CD8-positive, alpha-beta memory T cell (primary cell): ENCODE measurements at places on chromosomes 2 and 18. TPM values are rescaled to one million over a fixed set of nuclear protein-coding genes. Genes with fewer than 3 reads are reported as not detected.

The KCNIP3 gene
- not detected for total RNA-seq

DNA sequence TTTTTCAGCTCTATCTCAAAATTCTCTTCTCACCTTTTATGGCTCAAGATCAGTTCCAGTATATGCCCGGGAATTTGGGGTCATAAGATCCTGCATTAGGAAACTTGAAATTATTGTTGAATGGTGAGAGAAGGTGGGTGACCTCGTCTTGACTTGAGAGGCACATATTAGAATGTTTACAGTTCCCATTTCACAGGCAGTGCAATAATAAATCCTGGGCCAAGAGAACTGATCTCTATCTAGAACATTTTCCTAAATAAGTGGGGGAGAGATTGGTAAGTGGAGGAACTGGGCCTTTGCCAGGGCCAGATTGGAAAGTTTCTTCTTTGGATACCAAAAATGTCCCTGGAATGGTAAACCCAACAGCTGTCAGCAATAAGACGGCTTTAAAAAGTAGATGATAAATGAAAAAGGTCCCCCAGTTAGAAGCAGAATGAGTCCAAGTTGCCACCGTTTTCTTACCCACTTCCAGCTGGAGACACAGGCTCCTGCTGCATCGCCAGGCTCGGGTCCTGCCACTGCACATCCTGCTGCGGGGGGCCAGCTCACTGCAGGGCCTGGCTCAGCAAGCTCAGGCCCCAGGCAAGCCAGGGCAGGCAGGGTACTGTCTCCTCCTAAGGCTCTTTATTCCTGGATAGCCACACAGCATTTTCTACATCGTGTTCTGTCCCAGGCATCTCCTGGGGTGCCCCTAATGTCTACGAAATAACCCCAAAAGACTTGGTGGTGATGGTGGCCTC, 126.4 kb upstream of the EPAS1 start:
- DNase-seq, result no peak

- no peak for DNase-seq
Observed at GRCh38 chr2:133871545-133872209, 303.4 kb upstream of the NCKAP5 start.

GRCh38 chr2:39510140-39510539, 73.1 kb upstream of the MAP4K3 start:
- DNase-seq, result no peak

DNA sequence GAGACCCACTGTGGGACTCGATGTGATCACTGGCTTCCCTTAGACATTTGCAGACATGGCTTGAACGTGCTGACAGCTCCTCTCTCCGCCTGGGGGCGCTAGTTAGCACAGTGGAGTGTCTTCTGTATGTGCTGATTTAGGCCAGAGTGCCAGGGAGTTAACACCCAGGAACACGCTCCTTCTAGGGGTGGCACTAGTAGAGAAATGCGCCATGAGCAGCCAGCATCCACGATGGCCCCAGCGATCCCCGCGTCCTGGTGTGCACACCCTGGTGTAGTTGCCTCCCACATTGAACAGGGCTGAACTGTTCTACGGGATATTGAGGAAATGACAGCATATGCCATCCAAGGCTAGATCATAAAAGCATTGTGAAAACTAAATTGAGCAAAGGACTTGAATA, 11.4 kb upstream of the NMUR1 start:
- DNase-seq, result no peak

- DNase-seq, result no peak
Observed at GRCh38 chr2:88416016-88416663, 36.4 kb downstream of the FOXI3 start.

The RAB27B gene
- 0.15 TPM for total RNA-seq

The TEX44 gene
- not detected for total RNA-seq

- DNase-seq, result no peak
Observed at GRCh38 chr2:177338177-177338721, 54.3 kb upstream of the AGPS start.

DNA sequence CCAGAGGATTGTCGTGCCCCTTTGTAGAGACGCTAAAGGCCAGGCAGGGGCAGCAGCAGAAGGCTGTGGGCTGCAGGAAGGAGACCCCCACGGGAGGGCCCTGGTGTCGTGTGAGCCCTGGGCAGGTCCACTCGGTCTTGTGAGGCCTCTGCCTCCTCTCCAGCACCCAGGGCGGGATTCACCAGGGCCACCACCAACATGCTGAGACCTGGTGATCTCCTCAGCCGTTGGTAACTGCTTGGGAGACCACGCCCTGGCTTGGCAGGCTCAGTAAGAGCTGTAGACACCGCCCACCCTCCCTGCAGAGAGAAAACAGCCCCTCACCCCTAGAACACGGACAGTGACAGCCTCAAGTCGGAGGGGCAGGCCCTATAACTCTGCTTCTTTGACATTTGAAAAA, 21.1 kb downstream of the MBP start:
- DNase-seq, result no peak

DNA sequence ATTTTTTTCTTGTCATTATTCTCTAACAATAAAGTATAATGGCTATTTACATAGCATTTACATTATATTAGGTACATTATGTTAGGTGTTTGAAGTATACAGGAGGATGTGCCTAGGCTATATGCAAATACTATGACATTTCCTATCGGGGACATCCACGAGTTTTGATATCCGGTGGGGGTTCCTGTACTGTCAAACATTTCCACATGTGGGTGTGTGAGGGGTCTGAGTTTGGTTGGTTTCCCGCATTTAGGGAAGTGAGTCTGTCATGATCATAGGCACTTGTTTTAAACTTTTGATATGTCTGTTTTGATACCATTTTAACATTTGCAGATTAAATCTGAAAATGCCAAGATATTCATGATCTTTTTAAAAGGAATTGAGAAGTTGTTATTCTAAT, 76.0 kb downstream of the CEP192 start:
- DNase-seq, result no peak

- DNase-seq, result no peak
Observed at GRCh38 chr2:144894612-144895599, 375.0 kb upstream of the ZEB2 start.

The STK25 gene
- 95.0 TPM for total RNA-seq

DNA sequence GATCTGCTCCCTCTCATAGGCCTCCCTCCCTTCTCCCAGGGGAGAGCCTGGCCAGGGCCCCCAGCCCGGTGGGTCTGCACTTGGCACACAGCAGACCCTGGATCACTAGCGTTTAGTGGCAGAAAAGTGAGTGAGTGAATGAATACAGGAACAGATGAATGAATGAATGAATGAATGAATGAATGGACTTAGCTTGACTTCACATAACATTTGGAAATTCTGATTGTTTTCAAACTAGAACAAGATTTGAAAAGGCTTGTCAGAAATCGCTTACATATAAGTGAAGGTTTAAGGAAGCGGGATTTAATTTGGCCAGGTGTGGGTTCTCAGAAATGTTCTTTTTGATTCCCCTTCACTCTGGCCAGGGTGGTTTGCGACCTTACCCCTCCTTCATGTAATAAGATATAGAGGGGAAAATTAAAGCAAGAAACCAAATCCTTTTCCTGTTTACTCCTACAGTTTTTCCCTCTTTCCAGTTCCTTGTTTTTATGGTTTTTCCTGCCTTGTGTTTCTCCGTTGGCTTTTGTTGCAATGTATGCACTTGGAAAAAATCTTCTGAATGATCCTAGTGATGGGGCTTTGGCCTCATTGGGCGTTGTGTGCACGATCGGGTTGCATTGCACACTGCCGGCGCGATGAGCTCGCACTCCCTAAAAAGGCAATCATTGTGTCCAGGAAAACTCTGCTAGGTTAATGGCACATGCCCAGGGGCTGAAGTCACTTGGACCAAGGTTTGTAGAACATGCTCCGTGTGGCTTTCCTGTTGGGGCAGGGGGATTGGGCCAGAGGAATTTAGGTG, 16.4 kb downstream of the LRRFIP1 start:
- no peak for DNase-seq

DNA sequence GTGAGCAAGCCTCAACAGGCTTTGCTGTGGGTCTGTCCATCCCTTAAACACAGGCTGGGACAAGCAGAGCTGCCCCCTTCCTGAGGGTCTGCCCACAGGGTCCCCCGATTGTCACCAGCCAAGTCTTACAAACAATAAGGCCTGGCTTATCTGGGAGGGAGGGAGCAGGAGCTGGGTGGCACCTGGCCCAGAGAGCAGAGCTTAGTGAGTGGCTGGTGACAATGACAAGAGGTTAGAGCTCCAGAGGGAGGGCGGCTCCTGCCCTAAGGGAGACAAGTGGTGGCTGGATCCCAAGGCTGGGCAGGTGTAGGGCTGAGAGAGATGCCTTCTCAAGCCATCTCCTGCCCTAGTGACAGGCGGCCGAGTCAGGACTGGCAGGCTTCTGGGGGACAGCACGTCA, 125.5 kb downstream of the KLHL29 start:
- no peak for DNase-seq

The CNDP1 gene
- not detected for total RNA-seq

DNA sequence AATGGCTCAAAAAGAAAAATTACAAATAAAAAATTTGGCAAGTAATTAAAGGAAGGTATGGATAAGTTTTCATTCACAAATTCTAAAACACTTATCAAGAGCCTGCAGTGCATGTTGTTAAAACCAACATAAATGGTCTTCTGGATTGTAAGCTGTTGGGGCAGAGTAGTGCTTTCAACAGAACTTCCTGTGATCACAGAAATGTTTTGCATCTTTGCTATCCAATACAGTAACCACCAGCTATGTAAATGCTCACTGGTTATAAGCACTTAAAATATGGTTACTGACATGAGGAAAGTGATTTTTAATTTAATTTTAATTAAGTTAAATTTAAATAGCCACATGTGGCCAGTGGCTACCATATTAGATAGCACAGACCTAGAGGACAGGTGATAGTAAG, 133.1 kb downstream of the NBAS start:
- no peak for DNase-seq

GRCh38 chr18:76466410-76466991, 28.5 kb downstream of the ZNF516 start:
- DNase-seq, result no peak

The CTNNA2 gene
- total RNA-seq, result not detected

DNA sequence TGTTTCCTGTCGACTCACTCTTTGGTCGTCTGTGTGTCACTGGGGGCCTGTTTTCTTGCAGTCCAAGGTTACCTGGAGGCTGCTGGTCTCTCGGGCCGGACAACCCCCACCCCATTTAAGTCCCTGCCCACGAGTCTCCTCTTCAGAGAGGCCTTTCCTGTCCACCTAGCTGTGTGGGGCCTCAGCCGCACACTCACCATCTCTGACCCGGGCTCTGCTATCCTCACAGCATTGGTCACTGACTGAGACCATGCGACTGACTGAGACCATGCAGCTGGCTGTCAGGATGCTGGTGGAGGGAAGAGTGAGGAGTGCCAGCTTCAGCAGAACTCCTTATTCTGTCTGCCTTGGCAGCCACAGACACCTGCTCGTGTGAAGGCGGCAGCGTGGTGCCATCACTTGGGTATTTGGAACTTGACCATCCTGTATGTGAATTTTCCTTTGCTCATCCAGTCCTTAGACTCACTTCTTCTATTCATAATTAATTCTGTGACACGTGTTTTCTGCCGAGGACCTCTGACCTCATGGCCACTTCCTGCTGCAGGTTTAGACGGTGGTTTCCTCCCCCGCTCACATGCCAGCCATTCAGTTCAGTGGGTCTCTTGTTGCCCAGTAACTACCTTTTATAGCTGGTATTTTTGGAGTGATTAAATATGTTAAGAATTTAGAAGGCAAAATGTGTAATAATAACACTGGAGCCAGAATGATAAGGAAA, 47.5 kb upstream of the ASB1 start:
- peak; percentile 6 for DNase-seq

- peak; percentile 57 for DNase-seq
Observed at GRCh38 chr18:22221350-22221749, 52.0 kb downstream of the GATA6 start.

- no peak for DNase-seq
Observed at GRCh38 chr2:223042704-223043118, 9.3 kb upstream of the KCNE4 start.

GRCh38 chr2:223588251-223588650, 13.9 kb downstream of the SCG2 start:
- no peak for DNase-seq

The FHL2 gene
- 3.3 TPM for total RNA-seq

GRCh38 chr2:101311696-101312017, 3.2 kb upstream of the RNF149 start:
- DNase-seq, result peak; percentile 29

- no peak for DNase-seq
Observed at GRCh38 chr18:47174545-47175116, 1.5 kb downstream of the IER3IP1 start.

DNA sequence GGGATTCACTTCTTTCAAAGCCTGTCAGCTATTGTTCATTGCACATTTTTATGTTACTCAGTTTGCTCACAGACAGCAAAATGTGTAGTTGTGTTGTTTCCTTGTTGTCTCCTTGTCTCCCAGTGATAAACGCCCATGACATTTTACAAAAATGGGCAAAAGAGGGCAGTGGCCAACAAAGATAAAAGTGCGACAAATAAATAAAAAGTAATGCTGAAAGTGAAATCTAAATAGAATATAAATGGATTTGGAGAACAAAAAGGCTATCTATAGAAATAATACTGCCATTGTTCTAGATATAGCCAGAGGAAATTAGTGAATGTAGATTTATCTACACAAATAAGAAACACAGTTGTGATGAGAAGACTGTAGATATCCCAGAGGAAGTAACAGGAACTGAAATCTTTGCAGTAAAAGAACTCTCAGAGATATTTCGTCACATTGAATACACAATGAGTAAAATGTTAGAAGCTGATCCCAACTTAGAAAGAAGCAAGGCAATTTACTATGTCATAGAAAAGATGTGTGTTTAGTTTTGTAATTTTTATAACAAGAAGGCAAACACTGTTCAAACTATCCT, 1186.2 kb upstream of the FAM98A start:
- no peak for DNase-seq

The ARHGAP15 gene
- 41.4 TPM for total RNA-seq

DNA sequence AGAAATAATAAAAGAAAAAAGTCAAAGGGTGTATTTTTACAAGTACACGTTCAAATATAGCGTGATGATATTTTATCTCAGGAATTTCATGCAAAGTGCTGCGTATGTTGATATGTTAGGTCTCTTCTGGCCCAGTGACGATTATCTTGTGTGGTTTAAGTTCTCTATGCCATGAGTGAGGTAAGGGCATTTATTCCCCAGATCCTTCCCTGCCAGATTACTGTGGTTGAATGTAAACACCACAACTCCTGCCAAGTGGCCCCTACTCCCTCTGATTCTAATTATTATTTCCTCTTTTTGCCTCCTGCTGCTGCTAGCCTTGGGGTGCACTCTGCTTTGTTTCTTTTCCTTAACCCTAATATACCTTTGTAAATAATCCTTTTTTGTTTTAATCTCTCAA, 12.2 kb downstream of the SCN2A start:
- DNase-seq, result no peak

DNA sequence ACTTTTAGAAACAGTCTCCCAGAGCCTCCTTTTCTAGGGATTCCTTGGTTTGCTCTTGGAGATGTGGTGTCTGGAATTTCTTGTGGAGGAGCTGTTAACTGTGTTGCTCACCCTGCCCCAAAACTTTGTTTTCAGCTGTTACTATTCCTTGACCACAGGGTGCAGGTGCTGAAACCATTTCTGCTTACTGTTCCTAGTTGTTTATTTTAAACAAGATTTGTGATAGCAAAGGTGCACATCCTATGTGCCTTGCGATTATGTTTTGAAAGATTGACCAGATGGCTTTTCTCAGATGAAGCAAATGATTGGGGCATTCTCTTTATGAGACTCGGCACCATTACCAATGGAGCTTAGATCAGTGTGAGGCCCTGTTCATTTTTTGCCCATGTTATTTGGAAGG, 111.2 kb downstream of the RAB3GAP1 start:
- no peak for DNase-seq
